ENCODE measurements at places on chromosomes 5 and 9.
A peak's percentile ranks its signal among the peaks of the same experiment; 100 is the strongest.

GRCh38 chr5:61575103-61575502 is 243.0 kb downstream of the ZSWIM6 start:
- peak; percentile 92 for DNase-seq

GRCh38 chr9:28782630-28783029 is 1209.3 kb upstream of the C9orf72 start:
- no peak for DNase-seq

GRCh38 chr9:106420511-106420944 is 442.4 kb upstream of the ZNF462 start:
- DNase-seq = peak; percentile 77

DNA sequence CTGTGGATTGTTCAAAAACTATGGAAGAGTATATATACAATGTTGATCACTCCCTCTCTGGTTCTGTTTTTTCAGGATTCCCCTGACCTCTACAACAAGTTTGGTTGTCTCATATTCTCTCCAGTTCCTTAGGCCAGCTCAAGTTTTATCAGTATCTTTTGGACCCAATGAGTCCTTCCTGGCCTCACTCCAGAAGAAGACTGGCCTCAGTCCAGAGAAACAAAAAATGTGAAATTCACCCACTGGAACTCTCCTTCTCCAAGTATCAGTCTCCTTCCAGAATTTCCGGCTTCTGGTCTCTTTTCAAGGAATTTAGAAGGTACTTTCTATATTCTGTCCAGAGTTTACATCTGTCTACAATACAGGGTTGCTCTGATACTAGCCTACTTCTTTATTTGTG is 537.8 kb upstream of the FTMT start:
- DNase-seq = no peak

GRCh38 chr5:54401515-54401914 is 54.0 kb upstream of the HSPB3 start:
- DNase-seq = no peak

- DNase-seq = no peak
Observed at GRCh38 chr5:57895766-57896165, 413.2 kb upstream of the ACTBL2 start.

DNA sequence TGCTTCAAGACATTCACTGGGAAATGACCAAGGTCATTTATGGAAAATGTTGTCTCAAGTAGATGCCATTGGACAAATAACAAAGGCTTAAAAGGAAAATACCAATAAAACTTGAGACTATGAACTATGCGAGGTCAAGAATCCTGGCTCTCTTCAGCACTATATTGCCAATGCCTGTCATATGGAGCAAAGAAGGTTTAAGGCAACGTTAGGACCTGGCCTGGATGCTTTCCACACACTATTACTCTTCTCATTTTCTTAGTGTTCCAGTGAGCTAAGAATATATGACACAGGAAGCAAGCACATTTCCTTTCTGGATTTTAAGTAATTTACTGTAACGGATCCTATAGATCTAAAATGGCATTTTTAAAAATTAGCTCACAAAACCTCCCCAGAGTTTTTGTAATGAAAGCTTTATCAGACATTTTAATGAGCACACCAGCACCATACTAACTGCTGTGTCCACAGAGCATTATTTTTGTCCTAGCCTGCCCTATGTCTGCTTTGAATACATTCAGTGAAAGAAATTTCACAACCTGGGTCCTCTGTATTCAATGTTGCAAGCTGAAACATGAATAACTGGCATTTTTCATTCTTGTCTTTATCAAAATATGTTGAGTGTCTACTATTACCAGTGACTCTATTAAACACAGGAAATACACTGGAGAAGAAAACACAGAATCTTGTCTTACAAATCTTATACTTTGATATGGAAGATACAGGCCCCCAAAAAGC is 315.6 kb downstream of the CETN3 start:
- DNase-seq = no peak

- DNase-seq = no peak
Observed at GRCh38 chr9:34253460-34253837, 74.6 kb downstream of the UBAP1 start.

GRCh38 chr9:124780757-124781151 is 3.8 kb downstream of the OLFML2A start:
- no peak for DNase-seq

DNA sequence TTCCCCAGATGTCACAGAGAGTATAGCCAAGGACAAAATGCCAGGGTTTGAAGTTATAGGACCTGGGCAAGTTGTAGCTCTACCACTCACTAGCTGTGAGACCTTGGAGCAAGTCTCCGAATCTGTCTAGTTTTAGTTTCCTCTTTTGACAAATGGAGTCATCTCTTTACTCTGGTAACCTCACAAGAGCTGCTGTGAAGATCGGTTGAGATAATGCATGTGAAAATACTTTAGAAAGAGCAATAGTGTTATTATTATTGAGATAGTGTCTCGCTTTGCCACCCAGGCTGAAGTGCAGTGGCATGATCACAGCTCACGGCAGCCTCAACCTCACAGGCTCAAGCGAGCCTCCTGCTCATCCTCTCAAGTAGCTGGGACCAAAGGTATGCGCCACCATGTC is 117.9 kb upstream of the NR5A1 start:
- DNase-seq = no peak
